ENCODE measurements at places on chromosomes 4 and X.

DNA sequence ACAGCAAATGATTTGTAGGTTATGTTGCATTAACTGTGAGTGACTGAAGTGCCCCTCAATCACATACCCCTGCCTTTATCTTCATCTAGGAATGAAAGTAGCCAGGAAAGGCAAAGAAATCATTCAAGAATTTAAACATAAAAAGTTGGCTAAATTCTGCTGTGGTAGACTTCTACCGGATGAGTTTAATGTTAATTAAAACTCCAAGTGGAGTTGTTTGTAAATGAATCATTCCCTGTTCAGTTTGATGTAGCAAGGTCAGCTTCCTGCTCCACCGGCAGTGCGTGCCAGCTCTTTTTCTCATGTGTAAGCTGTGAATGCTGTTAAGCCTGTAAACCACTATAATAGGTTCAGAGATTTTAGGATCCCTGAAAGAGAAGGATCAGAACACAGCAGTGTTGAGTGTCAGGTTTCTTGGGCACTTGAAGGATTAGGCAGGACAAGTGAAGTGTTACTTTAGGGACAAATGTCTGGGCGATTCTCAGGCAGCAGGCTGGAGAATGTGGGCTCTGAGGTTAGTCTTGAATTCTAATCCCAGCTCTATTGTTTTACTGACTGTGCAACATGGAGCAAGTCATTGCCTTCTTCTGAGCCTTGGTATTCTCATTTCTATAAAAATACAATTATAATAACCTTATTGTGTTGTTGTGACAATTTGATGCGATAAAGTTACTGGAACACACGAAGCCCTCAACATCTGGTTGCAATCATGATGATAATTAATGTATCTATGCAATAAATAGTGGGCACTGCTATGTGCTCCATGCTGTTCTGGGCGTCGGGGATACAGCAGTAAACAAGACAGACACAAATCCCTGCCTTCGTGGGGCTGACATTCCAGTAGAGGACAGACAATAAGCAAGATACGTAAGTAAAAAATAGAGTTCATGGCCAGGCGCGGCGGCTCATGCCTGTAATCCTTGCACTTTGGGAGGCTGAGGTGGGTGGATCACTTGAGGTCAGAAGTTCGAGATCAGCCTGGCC, 112.0 kb downstream of the SHROOM3 start:
- DNase-seq, result peak; percentile 90

- DNase-seq, result no peak
These were observed 209.9 kb upstream of the HCCS start for GRCh38 chrX:10901290-10901633.

DNA sequence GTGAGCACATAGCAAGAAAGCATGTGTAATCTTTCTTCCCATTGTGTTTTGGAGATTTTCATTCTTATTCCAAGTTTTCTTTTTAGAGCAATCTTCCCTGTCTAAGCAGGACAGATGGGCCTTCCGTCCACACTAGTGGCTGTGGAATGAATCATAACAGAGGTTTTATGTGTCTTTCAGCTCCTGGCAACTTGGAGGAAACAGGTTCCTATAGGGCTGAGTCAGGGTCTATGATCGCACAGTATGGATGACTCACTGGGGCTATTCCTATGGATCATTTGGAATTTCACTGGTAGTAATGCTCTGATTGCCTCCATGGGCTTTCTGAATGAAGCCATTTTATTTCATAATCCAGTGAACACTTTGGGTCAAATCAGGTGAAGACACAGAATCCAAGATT, 51.8 kb upstream of the CBLL2 start:
- peak; percentile 72 for DNase-seq

- DNase-seq, result no peak
These were observed 386 bp upstream of the TMEM184C start for GRCh38 chr4:147616849-147617172.

- DNase-seq, result no peak
These were observed 14.7 kb downstream of the CXCR3 start for GRCh38 chrX:71603618-71604017.

GRCh38 chrX:54294306-54294705, 63.5 kb downstream of the WNK3 start:
- no peak for DNase-seq

- no peak for DNase-seq
These were observed 10.1 kb upstream of the NKX1-1 start for GRCh38 chr4:1416051-1416947.

GRCh38 chr4:130424211-130424610, 1328.3 kb downstream of the C4orf33 start:
- no peak for DNase-seq

GRCh38 chr4:19735012-19735411, 516.7 kb upstream of the SLIT2 start:
- DNase-seq, result peak; percentile 28

DNA sequence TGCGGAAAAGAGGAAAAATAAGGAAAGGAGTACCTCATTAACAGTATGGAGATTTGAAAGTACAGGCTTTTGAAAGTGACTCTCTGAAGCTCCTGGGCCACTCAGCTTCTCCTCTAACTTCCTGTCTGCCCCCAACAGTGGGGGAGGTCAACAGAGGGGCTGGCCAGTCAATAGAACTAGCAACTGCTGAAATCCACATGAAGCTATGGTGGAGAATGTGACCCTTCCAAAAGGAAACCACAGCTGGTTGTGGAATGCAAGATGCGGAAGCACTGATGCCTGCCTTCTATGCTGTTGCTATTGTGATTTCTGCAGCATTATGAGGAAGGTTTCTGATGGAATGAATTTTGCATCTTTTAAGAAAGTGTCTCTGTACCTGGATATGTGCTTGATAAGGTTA, 2.4 kb downstream of the CORIN start:
- DNase-seq, result peak; percentile 53

GRCh38 chr4:176478076-176478475, 158.3 kb downstream of the SPCS3 start:
- no peak for DNase-seq

GRCh38 chr4:53635697-53636483, 44.6 kb upstream of the LNX1 start:
- DNase-seq, result no peak

DNA sequence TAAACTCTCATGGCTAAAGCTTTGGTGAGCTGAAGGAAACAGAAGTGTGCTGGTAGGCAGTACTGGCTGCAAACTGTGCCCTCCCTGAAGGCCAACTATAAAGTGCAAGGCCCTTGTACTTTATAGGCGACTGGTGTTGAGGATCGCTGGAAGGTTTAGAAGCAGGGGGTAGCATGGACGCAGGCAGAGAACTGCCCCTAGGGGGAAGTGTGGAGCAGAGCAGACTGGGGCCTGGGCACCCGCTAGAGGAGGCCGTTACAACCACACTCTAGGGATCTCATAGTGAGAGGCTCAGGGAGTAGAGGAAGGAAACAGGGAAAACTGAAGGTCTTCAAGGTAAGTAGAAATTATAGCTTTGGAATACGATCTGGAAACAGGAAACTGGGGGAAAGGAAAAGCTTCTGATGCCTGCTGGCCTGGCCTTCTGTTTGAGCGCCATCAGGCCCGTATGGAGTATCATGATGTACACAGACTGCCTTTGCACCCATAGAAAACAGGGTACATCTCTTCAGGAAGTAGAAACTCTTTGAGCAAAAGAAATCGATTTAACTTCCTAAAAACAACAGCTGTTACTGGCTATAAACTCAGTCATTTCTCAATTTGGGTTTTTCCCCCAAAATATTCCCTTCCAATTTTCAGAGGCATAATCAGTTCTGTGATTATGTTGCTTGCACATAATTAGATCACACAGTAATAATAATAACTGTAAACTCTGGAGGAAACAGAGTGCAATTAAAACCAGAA, 23.9 kb upstream of the TMSB4X start:
- DNase-seq, result no peak

DNA sequence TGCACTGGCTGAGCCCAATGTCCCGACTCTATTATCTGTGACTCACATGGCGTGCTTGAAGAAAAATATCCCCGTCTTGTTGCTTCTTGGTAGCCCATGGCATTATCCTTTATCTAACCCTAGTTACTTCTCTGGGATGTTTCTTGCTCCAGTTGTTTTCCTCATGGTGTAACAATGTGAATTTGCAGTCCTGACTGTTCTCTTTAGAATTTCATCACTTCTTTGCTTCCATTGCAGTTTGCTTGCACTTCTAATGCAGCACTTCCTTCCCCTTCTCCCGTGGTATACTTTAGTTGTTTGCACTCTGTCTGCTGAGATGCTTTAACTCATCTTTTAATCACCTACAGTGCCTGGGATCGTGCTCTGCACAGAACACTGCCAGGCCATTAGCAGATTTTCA, 126.9 kb downstream of the MAML3 start:
- DNase-seq, result no peak
